ENCODE measurements at places on chromosomes 11 and 22. TPM values are rescaled to one million over a fixed set of nuclear protein-coding genes. Genes with fewer than 3 reads are reported as not detected.

Gene PDGFB
- total RNA-seq = 95.6 TPM

Gene PSMD13
- total RNA-seq = 223 TPM

Gene HTR3B
- total RNA-seq = not detected

Gene CD248
- 1.1 TPM for total RNA-seq

Gene SMARCB1
- 26.6 TPM for total RNA-seq

Gene OR51A4
- total RNA-seq = not detected

Gene GSTT2
- total RNA-seq = 0.38 TPM

Measured in endothelial cell of coronary artery (primary cell).